ENCODE measurements at places on chromosomes 3 and 15.

GRCh38 chr15:93645594-93645993 lies 556.6 kb upstream of the RGMA start:
- DNase-seq: no peak

- DNase-seq: no peak
Measured at GRCh38 chr3:14246414-14246813, 67.8 kb downstream of the LSM3 start.

- DNase-seq: no peak
Measured at GRCh38 chr3:50518436-50518835, 15.0 kb upstream of the CACNA2D2 start.

- DNase-seq: no peak
Measured at GRCh38 chr15:37131621-37132020, 31.3 kb upstream of the MEIS2 start.

- DNase-seq: no peak
Measured at GRCh38 chr3:33791477-33792166, 6.8 kb upstream of the PDCD6IP start.

DNA sequence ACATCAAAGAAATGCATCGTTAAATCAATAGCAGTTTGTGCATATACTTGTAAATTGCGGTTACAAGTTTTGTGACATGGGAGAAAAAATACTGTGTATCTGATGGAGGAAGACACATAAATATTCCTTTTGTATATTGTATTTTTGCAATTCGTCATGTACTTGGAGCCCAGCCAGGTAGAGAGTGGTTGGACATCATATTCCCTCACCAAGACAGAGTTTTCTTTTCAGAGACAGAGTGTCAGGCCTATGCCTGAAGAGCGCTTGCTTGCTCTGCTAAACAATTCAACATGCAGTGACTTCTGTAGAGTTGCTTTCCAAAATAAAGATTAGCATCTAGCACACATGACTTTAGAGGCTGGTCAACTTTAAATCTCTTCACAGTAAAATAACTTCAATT lies 24.8 kb upstream of the MEIS2 start:
- peak; percentile 52 for DNase-seq

DNA sequence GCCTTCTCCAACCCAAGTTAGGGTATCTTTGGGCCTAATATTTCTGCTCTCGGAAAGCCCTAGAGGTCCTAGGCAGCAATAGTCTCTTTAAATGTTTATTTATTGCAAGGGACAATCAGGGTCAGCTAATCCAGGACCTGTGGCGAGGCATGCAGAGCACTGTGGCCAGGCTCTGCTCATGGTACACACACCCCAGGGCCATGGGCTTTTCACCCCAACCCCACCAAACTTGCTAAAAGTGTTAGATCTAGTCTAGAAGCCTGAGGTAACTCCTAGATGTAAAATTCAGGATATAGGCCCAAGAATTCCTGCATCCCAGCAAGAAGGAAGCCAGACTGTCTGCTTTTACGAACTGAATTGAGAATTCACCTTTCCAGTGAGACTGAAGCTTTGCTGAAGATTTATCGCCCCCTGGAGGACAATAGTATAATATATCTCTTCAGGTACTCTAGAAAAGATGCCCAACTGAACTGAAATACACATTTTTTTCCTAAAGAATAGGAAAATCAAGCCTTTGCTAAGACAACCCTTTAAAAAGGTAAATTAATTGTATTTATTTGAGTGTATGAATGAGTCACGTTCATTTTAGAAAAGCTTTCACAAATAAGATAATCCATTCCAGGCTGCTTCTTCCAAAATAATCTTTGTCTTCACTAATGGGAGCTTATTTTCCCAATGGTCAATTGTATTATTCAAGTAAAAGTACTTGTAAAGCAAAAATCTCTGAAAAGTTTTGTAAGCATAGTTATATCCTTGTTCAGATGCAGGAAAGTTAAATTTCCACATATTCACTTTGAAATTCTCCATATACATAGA lies 89.8 kb downstream of the LRRC3B start:
- no peak for DNase-seq

DNA sequence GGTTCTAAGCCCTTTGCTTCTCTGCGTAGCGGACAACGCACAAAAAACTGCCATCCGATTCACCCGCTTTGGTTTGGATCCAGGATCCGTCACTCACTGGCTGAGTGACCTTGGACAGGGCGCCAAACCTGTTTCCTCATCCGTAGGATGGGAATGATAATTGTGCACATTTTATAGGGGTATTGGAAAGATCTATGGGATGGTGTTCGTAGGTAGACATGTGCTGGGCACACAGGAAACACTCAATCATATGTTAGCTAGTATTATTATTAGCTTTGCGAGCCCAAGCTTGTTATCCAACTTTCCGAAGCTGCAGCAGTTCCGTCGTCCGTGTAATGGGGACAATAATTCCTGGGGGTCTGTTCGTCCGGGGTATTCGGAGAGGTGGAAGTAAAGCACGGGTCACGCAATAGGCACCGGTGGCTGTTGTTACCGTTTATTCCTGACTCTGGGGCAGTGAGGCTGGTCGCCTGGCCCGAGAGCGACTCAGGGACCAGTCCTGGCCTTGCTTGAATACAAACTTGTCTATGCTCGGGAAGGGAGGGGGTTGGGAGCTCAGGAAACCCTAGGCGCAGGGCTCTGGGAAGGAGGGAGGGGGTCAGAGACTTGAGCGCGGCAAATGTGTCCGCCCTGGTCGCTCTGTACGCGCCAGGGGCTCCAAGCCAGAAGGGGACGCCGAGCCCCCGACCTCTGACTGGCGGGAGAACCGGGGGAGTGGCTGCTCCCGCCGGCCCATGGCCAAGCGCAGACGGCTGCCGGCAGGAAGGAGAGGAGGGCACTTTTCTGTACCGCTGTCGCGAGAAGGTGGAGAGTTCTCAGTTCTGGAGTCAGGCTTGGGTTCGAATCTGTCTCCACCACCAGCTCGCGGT lies 1.3 kb downstream of the SPSB4 start:
- DNase-seq: no peak

DNA sequence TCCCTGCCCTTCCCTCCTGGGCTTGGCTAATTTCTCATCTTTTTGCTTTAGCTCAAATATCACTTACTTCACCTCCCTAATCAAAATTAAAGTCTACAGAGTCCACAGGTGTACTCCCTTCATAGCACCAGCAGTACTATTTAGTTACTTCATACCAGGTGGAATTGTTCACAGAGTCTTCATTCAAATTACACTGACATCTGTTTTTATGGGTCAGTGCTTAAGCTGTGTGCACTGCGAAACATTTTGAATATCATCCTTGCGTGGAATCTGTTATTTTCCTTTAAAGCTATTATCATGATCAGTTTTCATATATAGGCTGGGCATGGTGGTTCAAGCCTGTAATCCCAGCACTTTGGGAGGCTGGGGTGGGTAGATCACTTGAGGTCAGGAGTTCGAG lies 2.7 kb upstream of the SERF2 start:
- no peak for DNase-seq

DNA sequence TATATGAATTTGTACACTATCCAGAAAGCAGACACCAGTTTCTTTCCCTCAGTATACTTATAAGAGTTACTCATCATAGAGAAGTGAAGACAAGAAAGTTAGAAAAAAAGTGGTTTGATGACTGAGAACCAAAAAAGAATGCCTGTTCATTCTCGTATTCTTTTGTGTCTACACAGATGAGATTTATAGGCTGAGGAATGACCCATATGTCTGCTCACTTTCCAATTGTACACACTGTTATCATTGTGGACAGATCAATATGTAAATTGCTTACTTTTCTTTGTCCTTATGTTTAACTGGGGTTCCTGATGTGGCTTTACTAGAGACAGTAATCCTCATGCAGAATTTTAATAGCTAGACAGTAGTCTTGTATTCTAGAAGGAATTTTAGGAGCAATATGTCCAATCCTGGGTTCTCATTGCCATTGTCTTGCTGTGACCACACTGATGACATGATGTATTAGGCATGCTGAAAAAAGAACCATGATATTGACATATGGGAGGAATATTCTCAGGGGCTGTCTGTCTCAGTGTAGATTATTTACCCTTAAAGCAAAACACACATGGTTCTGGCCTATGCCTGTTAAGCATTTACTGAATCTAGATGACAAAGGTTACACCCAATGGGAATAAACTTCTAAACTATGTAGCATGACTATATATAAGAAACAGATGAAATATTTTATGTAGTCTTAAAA lies 669.7 kb downstream of the ROBO1 start:
- DNase-seq: no peak

DNA sequence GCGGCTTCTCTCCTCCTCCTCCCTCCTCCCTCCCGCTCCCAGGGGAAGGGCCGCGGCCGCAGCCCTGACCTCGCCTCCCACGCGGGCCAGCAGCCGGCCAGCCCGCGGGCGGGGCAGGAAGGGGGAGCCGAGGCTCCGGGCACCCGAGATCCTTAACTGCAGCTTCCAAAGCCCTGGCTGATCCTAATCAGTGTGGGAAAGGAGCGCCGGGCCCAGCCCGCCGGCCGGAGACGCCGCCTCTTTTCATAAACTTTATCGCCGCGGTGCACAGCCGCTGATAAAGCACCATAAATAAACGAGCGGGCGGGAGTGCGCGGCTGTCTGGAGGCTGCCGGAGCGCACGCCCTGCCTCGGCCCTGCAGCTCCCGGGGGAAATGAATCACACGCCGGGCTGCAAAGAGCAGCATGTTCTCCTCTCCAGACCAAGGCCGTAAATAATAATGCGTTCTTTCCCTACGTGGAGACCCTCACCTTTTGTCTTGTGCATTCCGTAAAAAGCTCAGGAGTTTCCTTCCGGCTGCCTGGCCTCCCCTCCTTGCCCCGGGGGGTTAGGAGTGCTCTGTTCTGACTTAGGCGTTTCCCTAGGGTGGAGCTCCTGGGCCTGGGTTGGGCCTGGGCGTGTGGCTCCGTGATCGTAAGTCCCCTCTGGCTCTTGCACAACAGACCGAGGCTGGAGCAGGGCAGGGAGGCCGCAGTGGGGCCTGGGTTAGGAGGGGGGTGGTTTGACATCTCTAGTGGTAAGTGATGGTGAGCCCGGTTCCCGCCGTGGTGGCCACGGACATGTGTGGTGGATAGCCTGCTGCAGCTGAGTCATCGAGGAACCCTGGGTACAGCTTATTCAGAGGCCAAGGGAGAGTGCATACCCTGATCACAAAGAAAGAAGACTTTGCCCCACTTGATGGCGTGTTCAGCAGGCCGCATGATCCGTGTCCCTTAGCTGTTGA lies 132.6 kb upstream of the HES1 start:
- DNase-seq: peak; percentile 85

DNA sequence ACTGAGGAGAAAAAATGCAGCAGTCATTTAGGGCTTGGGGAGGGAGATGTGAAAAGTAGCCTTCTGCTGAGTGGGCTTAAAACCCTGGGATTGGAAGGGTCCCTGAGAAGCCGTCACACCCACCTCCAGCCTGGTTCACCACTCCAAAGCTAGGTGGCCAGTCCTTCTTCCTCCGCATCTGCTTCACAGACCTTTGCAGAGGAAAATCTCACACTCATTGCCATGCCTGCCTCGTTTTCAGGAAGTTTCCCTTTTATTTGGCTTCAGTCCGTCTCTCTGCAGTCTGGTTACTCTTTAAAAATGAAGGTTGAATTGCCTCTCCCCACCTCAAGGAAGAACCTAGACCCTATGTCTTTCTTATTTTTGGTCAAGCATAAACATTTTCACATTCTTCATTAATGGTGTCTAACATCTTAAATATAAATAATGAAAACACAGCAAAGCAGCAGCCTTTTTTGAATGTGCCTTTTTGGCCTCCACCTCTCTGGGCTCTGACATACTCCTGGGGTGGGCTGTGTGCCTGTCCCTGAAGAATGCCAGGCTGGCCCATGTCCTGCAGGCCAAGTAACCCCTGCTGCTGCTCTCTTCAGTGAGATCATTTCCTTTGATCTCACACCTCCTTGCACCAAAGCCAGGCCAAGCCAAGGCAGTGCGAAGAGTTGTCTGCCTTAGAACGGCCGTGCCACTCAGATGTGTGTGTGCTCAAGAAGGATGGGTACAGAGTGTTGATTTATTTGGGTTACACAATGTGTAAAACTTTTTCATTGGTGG lies 11.0 kb downstream of the MRAS start:
- no peak for DNase-seq

GRCh38 chr3:72745146-72745999 lies 102.9 kb downstream of the SHQ1 start:
- no peak for DNase-seq

DNA sequence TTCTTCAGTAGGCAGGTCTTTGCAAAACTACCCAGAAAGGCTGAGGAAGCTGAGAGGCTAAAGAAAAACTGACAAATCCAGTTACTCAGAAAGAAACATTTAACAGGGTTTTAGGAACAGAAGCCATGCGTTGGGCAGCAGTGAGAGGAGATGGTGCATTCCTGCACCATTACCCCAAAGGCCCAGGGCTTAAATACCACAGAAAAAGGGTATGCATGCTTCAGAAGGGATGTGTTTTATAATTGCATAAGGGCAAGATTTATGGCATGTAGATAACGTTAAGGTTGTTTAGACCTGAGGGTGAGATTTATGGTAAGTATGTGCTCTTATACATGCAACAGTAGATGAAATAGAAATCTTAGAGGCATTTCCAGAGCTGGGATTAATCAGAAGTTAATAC lies 10.0 kb downstream of the C3orf52 start:
- no peak for DNase-seq

DNA sequence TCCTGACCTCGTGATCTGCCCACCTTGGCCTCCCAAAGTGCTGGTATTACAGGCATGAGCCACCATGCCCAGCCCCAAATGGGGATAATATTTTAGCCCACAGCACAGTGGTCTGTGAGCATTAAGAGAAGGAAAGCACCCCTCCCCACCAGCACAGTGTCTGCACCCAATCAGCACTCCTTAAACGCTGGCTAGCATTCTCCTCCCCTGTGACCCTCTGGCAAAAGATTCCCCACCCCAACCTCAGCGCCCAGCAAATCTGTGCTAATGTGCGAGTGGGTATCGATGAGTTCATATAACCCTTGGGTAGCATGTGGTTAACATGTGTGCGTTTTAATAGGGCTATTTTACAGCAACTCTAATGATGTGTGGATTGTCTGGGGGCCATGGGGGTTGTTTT lies 18.3 kb upstream of the EPHB3 start:
- DNase-seq: no peak

- DNase-seq: peak; percentile 4
Measured at GRCh38 chr3:17730318-17730967, 12.0 kb downstream of the TBC1D5 start.

DNA sequence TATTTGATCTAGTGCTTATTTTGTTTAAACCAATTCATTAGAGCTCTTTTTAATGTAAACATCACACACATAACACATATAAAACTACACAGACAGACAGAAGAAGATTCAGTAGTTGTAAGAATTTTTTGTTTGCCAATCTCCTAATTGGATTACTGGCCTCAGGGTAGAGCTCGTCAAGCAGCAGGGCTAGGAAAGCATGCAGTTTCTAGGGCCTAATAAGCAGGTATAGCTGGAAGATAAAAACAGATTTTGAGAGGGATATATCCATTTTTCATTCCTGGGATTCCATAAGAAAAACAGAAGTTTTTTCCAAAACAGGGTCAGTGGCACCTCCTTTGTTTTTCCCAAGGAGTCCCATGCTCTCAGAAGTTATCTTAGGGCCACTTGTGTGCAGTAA lies 265.2 kb upstream of the SGO1 start:
- DNase-seq: no peak

GRCh38 chr15:95215017-95215416 lies 983.7 kb downstream of the MCTP2 start:
- DNase-seq: peak; percentile 79

Data from fibroblast of gingiva (primary cell).